ENCODE measurements at places on chromosomes 12 and 14.

GRCh38 chr12:9797722-9798619 lies 29.3 kb upstream of the KLRF1 start:
- peak; percentile 39 for DNase-seq

- DNase-seq = no peak
Measured at GRCh38 chr12:125124320-125124966, 59.2 kb downstream of the AACS start.

DNA sequence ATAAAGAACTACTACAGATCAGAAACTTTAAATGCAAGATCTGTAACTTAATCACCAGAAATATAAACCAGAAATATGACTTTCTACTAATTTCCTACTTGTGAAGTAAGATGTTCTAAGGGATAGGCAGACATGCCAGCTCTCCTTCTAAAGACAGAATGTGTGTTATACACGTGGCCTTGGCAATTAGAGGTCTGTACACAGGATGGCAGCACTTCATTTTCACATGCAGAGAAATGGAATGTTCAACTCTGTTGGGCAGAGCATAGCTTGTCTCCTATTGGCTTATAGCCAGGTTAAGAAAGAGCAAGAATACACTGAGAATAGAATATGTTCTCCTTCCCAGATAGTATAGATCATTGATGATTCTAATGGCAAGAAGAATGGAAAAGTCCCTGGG lies 403.8 kb downstream of the DAD1 start:
- peak; percentile 42 for DNase-seq

DNA sequence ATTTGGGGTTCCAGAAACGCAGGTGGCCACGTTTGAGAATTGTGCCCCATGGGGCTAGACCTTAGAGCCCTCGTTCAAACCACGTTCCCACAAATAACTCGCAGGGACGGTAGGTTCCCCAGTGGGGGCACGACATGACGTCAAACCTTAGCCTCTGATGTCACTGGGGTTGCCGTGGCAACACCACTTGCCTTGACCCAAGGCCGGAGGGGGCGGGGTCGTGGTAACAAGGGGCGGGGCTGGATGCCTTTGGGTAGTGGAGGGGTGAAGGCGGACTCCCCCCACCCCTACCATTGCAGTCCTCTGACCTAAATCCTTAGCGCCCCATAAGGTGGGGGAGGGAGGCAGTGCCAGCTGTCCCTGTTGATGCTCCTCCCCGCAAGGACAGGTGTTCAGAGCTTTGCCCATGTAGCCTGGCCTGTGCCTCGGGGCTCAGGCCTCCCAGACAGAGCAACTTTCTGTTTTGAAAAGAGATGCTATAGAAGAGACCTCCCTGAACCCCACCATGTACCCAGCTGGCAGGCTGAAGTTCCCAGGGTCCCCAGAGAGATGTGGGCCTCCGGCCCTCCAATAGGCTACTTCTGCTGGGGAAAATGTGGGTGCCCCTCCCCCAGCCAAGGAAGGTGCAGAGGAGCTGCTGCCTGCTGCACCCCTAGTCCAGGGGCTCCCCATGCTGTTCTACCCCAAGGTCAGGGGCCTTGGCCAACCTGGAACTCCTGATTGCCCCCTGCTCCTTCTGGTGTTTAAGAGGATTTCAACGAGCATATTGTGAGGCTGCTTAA lies 1.9 kb downstream of the FAM222A start:
- DNase-seq = no peak

- no peak for DNase-seq
Measured at GRCh38 chr14:21631084-21631483, 3.7 kb downstream of the OR10G2 start.

DNA sequence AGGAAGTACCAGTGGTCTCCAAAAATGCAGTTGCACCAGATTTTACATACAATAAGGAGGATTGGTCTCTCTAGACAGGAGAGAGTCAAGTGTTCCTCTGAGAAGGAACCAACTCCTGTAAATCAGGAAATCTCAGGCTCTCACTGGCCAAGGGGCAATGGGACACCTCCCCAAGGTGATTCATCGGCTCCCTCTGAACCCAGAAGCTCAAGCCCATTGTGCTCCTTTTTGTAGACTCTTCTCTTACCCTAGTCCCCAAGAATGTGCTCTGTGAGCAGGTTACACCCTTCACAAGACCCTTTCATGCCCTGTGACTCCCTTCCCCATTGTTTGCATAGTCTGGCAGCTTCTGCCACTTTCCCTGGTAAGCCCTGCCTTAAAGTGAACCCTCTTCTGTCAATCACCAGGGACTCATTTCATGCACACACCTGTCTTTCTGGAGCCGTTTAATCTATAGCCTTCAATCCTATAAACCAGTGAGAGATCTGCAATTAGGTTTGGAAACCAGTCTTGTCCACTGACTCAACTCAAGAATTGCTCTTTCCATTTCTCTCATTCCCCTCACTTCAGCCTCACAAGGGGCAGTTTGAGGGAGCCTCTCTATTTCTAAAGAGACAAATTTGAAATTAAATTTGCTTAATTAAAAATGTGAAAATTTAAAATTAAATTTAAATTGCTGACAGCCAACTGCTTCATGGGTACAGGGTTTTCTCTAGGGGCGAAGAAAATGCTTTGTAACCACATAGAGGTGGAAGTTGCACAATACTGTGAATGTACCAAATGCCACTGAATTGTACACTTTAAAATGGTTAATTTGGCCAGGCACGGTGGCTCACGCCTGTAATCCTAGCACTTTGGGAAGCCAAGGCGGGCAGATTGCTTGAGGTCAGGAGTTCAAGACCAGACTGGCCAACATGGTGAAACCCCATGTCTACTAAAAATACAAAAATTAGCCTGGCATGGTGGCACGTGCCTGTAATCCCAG lies 38.3 kb upstream of the LTA4H start:
- no peak for DNase-seq

- DNase-seq = no peak
Measured at GRCh38 chr12:5258926-5259325, 173.0 kb upstream of the NTF3 start.
